ENCODE measurements at places on chromosomes 2 and 18.

DNA sequence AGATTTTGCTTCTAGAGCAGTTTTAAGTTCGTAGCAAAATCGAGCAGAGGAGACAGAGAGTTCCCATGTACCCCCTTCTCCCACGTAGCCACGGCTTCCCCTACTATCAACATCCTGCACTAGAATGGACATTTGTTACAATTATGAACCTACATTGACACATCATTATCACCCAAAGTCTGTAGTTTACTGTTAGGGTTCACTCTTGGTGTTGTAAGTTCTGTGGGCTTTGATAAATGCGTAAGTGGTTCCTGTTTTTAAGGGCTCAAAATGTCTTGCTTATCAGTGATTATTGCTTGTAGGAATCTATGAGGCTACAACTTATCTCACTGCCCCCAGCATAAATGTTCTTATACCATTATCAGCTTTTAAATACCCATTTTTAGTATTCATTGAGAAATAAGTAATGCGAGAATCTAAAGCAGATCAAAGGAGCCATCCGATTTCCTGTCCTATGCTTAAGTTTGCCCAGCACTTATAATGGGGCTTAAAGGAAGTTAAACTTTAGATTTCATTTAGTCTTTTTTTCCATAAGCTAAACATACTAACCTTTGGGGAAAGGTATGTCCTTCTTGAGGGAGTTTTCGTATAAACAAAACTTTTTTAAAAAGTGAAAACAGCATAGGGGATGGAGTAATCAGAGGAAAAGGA is 118.7 kb downstream of the HAUS1 start:
- no peak for DNase-seq

- no peak for DNase-seq
Measured at GRCh38 chr2:234650911-234651310, 154.0 kb upstream of the ARL4C start.

GRCh38 chr18:34159691-34160185 is 65.0 kb downstream of the NOL4 start:
- DNase-seq = no peak

DNA sequence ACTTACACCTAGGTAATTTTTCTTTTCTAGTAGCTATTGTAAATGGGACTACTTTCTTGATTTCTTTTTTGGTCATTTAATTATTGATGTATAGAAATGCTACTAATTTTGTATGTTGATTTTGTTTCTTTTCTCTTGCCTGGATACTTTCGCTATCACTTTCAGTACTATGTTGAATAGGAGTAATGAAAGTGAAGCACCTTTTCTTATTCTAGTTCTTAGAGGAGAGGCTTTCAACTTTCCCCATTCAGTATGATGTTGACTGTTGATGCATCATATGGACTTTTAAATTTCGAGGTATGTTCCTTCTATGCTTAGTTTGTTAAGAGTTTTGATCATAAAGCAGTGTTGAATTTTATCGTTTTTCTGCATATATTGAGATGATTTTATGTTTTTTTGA is 142.5 kb downstream of the CDH19 start:
- no peak for DNase-seq

- DNase-seq = no peak
Measured at GRCh38 chr18:24208270-24209035, 69.6 kb downstream of the CABYR start.

- peak; percentile 57 for DNase-seq
Measured at GRCh38 chr18:11955239-11956029, 25.9 kb upstream of the IMPA2 start.

DNA sequence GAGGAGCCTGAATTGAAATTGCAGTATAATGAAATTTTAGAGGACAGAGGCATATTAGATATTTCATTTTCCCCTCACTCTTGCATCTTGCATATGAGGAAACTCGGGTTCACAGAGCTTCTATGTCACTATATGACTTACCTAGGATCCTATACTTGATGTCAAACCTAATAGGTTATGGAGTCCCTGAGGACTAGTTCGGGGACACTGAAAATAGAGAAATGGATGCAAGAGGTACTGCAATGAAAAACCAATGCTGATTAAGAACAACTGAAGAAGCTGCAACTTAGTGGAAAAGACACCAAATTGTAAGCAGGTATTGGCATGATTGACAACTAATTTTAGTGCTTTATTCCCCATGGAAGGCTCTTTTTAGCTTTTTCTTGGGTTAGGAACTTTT is 210.1 kb downstream of the IKZF2 start:
- DNase-seq = no peak

- no peak for DNase-seq
Measured at GRCh38 chr2:55134316-55134706, 84.1 kb upstream of the RTN4 start.

- peak; percentile 77 for DNase-seq
Measured at GRCh38 chr2:70124983-70125480, 37.8 kb downstream of the PCBP1 start.

GRCh38 chr2:127421116-127421800 is 3.0 kb downstream of the PROC start:
- no peak for DNase-seq

GRCh38 chr2:96104487-96104861 is 11.9 kb downstream of the ADRA2B start:
- DNase-seq = no peak
